Amniotic stem cell (primary cell): ENCODE measurements at places on chromosomes 16 and 17.

DNA sequence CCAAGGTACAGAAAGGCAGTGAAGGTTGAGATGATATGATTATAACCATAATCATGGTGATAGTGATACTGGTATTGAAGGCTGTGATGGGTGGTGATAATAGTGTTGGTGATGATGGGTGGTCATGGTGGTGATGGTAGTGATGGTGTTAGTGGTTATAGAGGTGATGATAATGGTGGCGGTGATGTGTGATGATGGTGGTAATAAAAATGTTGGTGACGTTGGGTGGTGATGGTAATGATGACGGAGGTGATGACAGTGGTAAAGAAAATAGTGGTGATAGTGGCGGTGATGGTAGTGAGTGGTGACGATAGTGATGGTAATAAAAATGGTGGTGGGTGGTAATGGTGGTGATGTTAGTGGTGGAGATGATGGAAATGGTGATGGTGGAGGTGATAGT, 65.1 kb upstream of the KDM8 start:
- DNase-seq, result no peak

GRCh38 chr16:49698453-49698815, 157.5 kb downstream of the ZNF423 start:
- DNase-seq, result no peak

DNA sequence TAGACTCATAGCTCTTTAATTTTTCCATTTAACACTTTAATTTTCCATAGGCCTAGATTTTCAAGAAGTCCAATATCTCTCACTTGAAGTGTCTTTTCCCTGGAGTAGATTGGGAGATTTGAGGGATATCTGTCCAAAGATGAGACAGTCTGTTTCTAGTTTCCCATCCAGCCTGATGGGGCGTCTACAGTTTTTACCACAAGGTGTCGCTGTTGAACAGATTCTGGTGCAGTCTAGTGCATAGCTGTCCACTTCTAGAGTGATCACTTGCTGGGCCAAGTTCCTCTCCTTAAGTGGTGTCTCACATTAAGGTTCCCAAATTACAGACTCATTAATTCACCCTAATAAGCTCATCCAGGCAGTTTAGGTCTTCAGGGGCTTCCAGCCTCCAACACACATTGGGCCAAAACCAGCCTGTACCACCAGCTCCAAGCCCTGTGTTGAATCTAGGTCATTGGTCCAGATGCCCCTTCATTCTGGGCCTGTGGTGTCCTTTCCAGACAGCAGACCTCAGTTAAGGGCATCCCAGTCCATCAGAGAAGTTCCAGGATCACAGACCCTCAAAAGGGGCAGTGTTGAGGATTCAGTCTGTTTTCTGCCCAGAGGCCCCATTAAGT, 9.4 kb downstream of the SNX20 start:
- DNase-seq, result no peak

- DNase-seq, result no peak
Measured at GRCh38 chr16:8828541-8829165, 31.0 kb downstream of the PMM2 start.

DNA sequence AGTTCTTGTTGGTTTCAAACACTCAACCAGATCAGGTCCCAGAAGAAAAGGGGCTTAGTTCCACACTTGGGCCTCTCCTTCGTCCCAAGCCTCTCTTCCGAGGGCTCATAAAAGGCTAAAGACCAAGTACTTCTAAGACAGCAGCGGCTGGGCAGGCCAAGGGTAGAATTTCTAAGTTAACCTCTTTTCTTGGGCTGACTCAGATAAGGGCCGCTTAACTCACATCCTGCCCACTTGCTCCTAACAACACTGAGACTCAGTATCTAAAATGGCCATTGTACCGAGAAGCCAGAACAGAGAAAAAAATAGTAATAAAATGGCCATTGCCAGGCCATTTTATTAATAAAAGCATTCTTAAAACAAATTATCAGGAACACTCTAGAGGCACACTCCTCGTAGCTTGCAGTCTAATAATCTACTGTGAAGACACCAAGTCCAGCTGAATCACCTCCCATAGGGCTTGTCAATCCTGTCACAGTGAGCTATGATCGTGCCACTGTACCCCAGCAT, 42.1 kb downstream of the RANBP10 start:
- no peak for DNase-seq

DNA sequence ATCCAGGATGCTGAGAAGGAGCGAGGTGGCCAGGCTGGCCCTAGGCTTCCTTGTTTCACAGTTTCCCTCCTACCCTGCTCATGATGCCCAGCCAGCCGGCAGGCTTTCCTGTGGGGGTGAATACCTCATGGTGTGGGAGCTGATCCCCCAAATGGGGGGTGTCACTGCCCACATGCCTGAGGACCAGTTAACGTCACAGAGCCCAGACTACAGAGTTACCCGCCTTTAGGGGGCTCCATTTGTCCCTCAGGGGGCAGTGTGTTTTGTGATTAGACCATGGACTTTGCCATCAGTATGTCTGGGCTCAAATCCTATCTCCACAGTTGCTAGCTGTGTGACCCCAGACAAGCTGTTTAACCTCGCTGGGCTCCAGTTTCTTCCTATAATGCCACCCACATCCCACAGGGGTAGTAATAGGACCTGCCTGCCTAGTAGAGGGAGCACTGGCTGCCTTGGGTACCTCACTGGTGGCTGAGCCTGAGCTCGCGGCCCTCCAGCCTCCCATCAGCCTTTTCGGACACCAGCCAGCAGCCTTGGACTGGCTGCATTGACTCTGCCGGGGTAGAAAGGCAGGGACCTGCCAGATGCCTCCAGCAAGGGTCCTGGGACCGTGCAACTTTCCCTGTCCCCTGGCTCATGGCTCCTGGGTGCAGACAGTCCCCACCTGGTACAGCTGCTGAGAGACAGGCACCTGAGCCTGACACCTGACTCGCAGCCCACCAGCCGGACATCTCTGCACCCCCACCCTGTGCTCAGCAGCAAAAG, 87.5 kb upstream of the GSE1 start:
- DNase-seq, result no peak

GRCh38 chr17:47883589-47884426, 12.2 kb upstream of the SP2 start:
- no peak for DNase-seq

- no peak for DNase-seq
Measured at GRCh38 chr17:43549496-43549895, 3.4 kb upstream of the ETV4 start.

DNA sequence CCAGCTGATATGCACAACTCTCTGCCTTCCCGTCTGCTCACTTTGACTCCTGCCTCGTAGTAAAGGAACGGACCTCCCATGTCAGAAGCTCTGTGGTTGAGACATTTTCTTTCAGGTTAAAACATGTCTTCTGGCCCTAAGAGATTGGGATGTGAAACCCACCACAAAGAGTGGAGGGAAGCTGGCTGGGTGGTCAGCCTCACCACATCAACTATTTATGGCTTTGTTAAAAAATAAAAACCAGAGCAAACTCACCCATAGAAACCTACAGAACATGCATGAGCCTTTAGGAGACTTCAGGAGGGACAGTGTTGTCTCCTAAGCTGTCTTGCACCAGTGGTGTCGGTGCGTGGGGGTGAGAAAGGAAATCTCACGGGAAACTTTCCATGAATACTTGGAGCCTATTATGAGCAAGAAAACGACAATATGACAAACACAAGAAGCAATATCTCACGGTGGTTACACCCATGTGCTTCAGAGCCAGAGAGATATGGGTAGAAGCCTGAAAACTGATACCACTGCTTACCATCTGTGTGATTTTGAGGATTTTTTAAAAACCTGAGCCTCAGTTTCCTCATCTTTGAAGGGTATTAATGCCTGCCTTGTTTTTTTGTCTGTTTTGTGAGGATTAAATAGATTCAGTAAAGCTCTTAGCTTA, 61.7 kb upstream of the XYLT1 start:
- no peak for DNase-seq

DNA sequence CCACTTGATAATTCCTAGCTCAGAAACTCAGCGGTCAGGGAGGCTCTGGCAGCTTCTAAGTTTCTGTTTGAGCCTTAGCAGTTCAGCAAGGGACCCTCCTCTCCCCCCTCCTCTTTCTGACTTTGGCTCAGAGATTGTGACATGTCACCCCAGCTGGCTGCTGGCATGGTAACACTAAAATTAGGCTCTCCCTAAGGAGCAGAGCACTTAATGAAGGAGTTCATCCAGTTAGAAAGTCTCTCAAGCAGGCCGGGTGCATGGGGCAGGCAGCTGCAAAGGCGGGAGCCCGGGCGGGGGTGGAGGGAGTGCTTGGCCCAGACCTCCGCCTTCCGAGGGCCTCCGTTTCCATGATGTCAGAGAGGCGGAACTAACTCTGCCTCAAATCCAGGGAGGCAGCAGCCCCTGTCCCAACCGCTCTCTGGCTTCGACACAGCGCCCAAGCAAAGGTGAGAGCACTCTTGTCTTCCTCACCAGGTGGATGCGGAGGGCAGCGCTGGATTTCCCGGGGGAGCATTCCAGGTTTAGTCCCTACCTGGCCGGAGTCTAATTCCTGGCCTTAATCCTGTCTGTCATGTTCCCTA, 128.0 kb upstream of the PLCG2 start:
- DNase-seq, result no peak

GRCh38 chr16:83698964-83699363, 108.8 kb upstream of the HSBP1 start:
- no peak for DNase-seq

GRCh38 chr17:43905400-43905984, 1.8 kb downstream of the MPP2 start:
- DNase-seq, result no peak

DNA sequence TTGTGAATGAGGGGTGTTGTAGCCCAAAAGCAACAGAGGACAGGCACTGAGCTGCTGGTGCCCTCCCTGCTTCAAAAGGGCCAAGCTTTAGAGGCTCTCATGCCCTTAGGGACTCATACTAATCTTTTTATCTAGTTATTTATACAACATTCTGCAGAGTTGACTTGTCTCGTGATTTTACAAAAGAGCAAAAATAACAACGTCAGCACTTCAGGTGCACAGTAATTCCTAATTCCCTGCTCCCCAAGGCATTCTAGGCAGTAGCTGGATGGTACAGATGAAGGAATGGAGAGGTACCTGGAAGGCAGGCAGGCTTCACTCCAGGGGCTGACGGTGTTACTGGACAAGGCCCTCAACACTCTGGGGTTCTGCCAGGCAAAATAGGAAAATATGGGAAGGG, 406.7 kb upstream of the CCL2 start:
- DNase-seq, result no peak

- DNase-seq, result no peak
Measured at GRCh38 chr17:61403801-61404662, 4.4 kb downstream of the TBX2 start.

DNA sequence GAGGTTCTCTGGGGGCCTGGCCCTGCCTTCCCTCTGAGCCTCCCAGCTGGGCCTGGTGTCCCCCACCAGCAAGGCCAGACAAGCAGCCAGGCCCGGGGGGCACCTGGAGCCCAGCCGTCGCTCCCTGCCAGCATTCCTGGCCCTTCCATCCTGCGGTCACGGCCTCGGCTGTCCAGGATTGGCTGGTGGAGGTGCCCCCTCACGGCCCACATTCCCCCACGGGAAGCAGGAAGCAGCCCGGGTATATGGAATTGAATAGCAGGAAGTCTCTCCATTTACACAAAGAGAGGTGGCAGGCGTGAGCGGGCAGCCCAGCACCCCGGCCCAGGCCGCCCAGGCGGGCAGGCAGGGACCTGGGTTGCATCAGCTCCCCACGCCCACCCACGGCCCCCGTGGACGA, 14.5 kb downstream of the TRAF7 start:
- no peak for DNase-seq

DNA sequence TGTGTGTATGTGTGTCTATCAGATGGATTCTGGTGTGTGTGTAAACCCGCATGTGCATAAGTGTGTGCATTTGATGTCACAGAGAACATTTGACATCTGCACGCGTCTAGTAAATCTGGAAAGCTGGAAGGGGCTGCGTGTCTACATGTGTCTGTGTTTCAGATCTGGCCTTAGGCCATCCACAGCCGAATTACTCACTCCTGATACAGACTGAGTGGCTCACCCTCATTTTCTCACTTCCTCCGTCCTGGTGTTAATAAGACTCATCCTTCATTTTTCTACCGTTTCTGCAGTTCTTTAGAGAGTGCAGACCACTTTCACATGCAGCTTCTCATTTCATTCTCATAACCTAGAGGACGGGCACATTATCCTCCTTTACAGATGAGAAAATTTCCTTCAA, 491.6 kb downstream of the CDH13 start:
- DNase-seq, result no peak

DNA sequence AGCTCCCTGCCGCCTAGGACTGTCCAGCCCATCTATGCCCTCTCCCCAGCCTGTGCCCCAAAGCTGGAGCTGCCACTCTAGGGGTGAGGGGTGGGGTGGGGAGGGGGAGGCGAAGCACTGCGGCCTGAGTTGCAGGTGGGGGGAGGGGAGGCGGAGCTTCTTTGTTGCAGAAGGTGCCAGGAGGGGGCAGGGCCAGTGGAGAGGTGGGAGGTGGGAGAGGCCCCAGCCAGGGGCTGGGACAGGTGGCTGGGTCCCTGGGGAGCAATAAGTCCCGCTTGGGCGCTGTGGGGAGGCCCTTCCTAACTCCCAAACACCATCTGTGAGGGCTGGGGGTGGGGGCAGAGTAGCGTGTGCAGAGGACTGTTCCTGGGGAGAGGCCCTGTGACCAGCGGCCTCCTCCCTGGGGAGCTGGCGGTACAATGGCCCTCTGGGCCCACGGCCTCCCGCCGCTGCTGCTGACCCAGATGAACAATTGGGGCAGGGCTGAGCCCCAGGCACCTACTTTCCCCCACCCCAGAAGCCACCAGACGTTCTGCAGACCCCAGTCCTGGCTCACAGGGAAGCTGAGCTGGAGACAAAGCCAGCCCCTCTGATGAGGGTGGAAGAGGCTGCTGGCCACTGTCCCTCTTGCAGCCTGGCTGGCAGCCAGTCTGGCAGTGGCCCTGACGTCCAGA, 2.2 kb upstream of the NTN3 start:
- no peak for DNase-seq

GRCh38 chr16:53771655-53772497, 67.9 kb downstream of the FTO start:
- DNase-seq, result no peak

- DNase-seq, result no peak
Measured at GRCh38 chr16:70463235-70463634, 8.8 kb downstream of the FCSK start.

DNA sequence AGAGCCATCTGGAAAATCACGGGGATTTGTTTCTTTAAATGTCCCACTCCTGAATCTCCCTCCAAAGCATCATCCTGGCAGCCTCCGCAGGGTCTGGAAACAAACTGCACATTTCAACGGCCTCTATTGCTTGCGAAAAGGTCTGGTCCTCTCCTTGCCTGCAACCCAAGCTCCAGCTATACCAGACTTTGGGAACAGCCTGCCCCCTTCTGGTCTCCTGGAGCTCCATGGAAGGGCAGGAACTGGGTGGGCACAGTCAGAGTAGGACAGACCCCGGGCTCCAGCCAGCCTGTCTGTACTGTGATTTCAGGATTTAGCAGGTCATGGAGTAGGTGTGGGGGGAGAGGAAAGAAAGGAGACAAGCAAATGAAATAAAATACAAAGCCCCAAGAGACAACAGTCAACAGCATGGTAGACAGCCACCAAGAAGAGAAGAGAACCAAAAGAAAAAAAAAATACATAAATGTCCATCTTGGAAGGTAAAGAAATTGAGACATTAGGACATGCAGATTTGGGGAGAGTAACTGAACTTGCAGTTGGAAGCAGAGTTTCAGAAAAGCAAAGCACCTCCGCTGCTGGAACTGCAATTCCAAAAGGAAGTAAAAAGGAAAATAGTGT, 2.7 kb downstream of the XYLT1 start:
- no peak for DNase-seq

GRCh38 chr16:85891776-85892166, 7.2 kb upstream of the IRF8 start:
- DNase-seq, result no peak

GRCh38 chr16:28053461-28053860, 10.1 kb downstream of the GSG1L start:
- no peak for DNase-seq

GRCh38 chr17:12376276-12376675, 289.4 kb upstream of the MYOCD start:
- DNase-seq, result no peak
